ENCODE measurements at places on chromosomes 7 and 10.

- no peak overlapping the region for H3K27ac ChIP-seq
- H3K4me1 ChIP-seq = no peaks in the 10 kb centered on the region
- H3K36me3 ChIP-seq = no peaks in the 10 kb centered on the region
- no peak for DNase-seq
- H3K4me3 ChIP-seq = no peak overlapping the region
Observed at GRCh38 chr7:134037991-134038390, 89.1 kb upstream of the LRGUK start.

- no peaks in the 10 kb centered on the region for H3K27me3 ChIP-seq
- no peak overlapping the region for H3K27ac ChIP-seq
- no peak overlapping the region for H3K4me3 ChIP-seq
- no peaks in the 10 kb centered on the region for H3K4me1 ChIP-seq
- no peak for DNase-seq
Observed at GRCh38 chr10:78600740-78601139, 468.0 kb upstream of the ZMIZ1 start.

GRCh38 chr7:157016024-157016351, 5.5 kb upstream of the MNX1 start:
- peaks cover 61% of the 10 kb centered on the region for H3K4me1 ChIP-seq
- H3K27me3 ChIP-seq = peaks cover 99% of the 10 kb centered on the region
- no peak overlapping the region for H3K4me3 ChIP-seq

DNA sequence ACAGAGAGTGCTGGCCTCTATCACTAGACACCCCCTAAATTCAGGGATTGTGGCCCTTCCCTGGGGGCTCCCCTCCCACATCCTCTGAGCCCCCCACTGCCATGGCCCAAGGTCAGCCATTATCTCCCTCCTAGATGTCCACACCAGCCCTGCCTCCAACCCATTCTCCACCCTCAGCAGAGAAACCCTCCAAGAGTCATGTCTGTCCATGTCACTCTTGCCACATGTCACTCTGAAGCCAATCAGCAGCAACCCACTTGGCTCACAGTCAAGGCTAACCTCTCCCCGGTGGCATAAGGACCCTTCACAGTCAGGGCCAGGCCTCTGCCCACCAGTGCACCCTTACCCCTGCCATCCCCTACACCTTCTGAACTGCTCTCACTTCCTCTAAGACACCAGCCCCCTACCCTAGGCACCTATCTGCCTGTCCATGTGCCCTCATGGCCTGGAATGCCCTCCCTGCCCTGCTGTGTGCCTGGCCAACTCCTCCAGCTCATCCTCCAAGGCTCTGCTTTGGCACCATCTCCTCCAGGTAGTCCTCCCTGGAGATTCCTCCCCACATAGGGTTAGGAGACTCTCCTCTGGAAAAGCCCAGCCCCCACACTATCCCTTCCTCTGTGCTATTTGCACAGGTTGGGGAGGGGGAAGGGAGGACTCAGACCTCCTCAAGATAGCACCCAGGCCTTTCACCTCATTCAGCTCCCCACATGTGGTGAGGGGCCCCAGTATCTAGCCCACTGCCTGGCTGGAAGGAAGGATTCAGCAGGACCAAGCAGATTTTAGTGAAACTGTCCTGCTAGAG, 83.7 kb downstream of the GRID1 start:
- H3K4me1 ChIP-seq = no peaks in the 10 kb centered on the region
- no peaks in the 10 kb centered on the region for H3K27me3 ChIP-seq
- no peak overlapping the region for H3K27ac ChIP-seq
- H3K4me3 ChIP-seq = no peak overlapping the region

GRCh38 chr10:112071596-112072133, 111.9 kb downstream of the GPAM start:
- no peaks in the 10 kb centered on the region for H3K4me1 ChIP-seq
- no peak overlapping the region for H3K4me3 ChIP-seq
- no peak for DNase-seq
- H3K27ac ChIP-seq = no peak overlapping the region

DNA sequence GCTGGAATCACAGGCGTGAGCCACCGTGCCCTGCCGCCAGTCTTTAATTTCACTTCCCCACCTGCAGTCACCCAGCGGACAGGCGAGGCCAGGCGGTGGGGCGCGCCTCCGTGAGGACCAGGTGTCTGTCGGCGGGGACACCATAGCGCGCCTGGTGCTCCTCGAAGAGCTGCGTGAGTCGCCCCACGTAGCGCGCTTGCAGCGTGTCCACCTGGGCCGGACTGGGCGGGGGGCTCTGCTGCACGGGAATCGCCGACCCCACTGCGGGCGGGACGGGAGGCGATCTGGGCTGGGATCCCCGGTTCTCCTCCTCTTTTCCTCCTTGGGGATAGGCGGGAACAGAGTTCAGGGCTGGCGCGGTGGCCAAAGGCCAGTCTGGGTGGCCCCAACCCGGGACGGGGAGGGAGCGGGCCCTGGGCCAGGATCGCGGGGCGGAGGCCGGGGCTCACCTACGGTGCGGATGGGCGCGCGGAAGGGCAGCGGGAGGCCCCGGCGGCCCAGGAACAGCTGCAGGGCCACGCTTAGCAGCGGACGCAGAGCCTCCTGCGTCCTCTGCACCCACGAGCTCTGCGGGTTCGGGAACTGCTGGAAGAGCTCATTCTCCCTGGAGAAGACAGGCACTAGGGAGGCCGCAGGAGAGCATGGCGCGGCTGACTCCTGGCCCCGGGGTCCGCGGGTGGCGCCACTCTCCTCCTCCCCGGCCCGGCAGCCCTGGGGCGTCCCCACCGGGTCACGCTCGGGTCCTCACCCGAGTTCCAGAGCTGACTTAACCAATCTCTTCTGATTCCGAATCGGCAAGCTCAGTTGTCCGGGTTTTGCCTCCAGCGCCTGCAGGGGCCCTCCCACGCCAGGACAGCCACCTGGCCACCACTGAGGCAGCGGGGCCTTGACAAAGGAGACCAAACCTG, 1.1 kb upstream of the MOGAT3 start:
- H3K4me1 ChIP-seq = no peaks in the 10 kb centered on the region
- H3K4me3 ChIP-seq = peak overlapping the region; percentile 22
- H3K27me3 ChIP-seq = peaks cover 4% of the 10 kb centered on the region
- H3K36me3 ChIP-seq = peaks cover 13% of the 10 kb centered on the region

DNA sequence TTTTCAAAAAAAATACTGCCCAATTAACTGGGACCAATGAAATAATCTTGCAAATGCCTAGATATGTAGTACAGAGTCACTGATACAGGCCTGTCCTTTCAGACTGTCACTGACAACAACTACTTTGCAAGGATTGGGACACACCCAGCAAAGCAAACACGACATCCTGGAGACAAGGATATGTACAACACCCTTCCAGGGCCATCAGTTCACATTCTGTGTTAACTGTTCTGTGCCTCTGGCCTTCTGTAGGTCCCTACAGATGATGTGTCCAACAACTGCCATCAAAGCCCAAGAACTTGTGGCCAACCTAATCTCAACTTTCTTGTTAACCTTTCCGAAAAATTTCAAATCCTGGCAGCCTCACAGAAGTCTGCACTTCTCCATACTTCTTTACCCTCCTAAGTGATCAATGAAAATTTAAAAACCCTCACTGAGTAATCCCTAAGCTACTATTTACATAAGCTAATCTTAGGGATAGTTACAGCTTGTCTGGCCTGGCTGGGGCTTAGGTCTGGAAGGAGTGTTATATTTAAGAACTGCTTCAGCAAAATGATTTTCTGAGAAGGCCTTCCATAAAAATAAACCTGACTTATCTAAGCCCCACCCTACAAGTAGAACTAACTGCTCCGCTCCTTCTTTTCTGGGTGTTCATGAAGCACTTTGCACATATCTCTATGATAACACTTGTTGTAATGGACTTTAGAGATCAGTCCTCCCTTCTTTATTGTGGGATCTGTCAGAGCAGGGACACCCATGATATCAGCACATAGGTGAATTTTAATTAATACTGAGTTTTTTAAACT, 21.0 kb downstream of the COBL start:
- no peak overlapping the region for H3K4me3 ChIP-seq
- H3K27me3 ChIP-seq = no peaks in the 10 kb centered on the region
- no peaks in the 10 kb centered on the region for H3K36me3 ChIP-seq
- H3K4me1 ChIP-seq = no peaks in the 10 kb centered on the region
- no peak overlapping the region for H3K27ac ChIP-seq

- no peak for DNase-seq
- H3K4me3 ChIP-seq = no peak overlapping the region
- H3K36me3 ChIP-seq = no peaks in the 10 kb centered on the region
- no peak overlapping the region for H3K27ac ChIP-seq
- no peaks in the 10 kb centered on the region for H3K4me1 ChIP-seq
Observed at GRCh38 chr10:95172851-95173250, 21.2 kb upstream of the ACSM6 start.

DNA sequence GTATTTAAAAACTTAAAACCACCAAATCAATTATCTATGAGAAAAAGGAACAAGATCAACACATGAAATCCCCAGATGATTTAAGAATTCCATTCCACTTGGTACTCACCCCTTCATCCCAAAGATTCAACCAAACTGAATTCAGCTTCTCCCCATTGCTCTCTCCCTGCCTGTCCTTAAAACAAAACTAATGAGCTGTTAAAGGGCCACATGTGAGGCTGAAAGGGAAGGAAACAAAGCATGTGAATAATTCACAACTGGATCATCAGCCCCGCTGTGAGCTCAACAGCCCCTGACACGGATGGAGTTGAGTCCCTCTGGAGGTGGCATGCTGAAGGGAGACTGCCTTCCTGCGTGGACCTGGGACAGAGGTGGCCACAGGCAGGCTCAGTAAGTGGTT, 32.9 kb downstream of the VOPP1 start:
- peaks cover 74% of the 10 kb centered on the region for H3K4me1 ChIP-seq
- no peaks in the 10 kb centered on the region for H3K36me3 ChIP-seq
- no peak overlapping the region for H3K4me3 ChIP-seq
- no peak overlapping the region for H3K27ac ChIP-seq
- no peak for DNase-seq

DNA sequence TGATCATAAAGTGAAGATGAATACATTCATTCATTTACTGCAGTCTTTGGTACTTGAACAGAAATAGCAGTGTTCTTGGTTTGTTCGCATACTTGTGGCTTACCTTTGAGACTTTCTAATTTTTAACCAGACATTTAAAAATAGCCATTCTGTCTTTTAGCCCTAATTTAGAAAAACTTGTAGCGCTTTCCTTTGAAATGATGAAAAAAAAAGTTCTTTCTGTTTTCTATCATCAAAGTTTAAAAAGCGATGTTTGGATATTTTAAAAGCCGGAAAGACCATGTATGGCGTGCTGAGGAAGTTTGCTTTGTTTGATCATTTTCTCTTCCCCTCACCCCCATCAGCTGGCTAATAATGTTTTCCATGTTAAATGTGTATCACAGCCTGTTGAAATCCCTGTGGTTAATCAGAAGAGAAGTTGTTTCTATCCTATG, 116.3 kb downstream of the CUX1 start:
- H3K4me3 ChIP-seq = no peak overlapping the region
- H3K36me3 ChIP-seq = no peaks in the 10 kb centered on the region
- H3K4me1 ChIP-seq = peaks cover 10% of the 10 kb centered on the region
- no peaks in the 10 kb centered on the region for H3K27me3 ChIP-seq

DNA sequence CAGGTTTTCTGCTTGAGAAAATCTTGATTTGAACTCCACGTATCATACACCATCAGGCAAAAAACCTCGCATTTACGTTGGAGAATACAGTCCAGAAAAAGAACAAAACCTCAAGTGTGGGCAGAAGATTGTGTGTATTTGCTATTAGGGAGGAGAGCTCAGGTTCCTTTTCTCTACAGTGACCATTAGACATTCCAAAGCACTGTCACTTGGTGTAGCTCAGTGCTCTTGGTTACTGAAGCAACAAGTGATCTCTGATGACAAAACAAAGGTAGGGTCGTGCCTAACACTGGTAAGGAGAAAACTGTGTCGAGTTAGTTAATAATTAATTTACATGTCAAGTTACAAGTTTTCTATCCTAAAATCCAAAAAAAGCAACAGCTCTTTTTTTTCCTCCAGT, 72.6 kb downstream of the C1GALT1 start:
- H3K27ac ChIP-seq = no peak overlapping the region
- H3K27me3 ChIP-seq = no peaks in the 10 kb centered on the region
- no peaks in the 10 kb centered on the region for H3K36me3 ChIP-seq
- H3K4me3 ChIP-seq = no peak overlapping the region
- DNase-seq = no peak

GRCh38 chr10:375815-376505, 240.7 kb downstream of the ZMYND11 start:
- H3K36me3 ChIP-seq = peaks cover 42% of the 10 kb centered on the region
- H3K27me3 ChIP-seq = no peaks in the 10 kb centered on the region
- no peaks in the 10 kb centered on the region for H3K4me1 ChIP-seq
- H3K27ac ChIP-seq = no peak overlapping the region
- no peak overlapping the region for H3K4me3 ChIP-seq

GRCh38 chr10:126417220-126417825, 29.0 kb upstream of the ADAM12 start:
- no peaks in the 10 kb centered on the region for H3K36me3 ChIP-seq
- no peak overlapping the region for H3K4me3 ChIP-seq
- no peaks in the 10 kb centered on the region for H3K27me3 ChIP-seq
- DNase-seq = no peak
